Cortex of kidney (tissue), 1 donor: ENCODE measurements at places on chromosomes 12 and 14.

DNA sequence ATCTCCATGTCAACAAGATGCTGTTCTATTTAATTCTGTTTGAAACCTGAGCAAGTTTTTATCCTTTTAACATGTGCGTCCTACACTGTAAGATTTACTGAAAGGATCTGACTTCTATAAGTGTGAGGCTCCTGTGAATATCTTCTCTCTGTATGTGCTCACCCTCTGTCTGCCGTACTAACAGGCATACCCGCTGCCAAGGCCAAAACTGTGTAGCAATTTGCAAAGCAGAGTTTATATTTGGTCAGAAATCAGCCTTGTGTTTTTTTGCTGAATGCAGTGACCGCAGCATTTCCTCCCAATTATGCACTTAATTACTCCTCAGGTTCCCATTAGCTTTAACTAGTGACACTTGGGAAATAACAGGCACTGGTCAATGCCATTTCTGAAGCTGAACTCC, 12.3 kb downstream of the CHST11 start:
- DNase-seq = no peak

- no peak for DNase-seq
Measured at GRCh38 chr14:60653701-60654161, 4.5 kb upstream of the SIX1 start.

- DNase-seq = no peak
Measured at GRCh38 chr12:51834411-51834810, 14.1 kb downstream of the FIGNL2 start.

- DNase-seq = no peak
Measured at GRCh38 chr14:75579882-75580281, 1.5 kb downstream of the FLVCR2 start.

GRCh38 chr12:22657538-22657937, 32.6 kb downstream of the ETNK1 start:
- DNase-seq = no peak

DNA sequence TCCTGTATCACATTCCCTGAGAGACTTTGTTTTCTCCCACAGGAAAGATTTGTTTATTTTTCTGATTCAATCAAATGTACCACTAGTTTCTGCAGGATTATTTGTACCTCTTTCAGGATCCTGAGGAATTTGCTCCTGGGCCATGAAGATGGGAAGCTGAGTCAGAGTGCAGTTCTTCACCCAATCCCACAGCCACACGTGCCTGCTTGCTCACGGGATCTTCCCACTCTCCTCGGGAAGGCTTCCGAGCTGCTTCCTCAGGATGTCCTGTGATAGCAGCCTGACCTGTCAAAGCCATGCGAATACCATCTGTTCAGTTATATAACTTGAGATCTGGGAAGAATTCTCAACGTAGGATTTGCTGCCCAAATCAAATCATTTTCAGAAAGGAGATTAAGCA, 41.8 kb upstream of the HIF1A start:
- DNase-seq = no peak

GRCh38 chr14:26905229-26905628, 307.4 kb upstream of the NOVA1 start:
- no peak for DNase-seq

DNA sequence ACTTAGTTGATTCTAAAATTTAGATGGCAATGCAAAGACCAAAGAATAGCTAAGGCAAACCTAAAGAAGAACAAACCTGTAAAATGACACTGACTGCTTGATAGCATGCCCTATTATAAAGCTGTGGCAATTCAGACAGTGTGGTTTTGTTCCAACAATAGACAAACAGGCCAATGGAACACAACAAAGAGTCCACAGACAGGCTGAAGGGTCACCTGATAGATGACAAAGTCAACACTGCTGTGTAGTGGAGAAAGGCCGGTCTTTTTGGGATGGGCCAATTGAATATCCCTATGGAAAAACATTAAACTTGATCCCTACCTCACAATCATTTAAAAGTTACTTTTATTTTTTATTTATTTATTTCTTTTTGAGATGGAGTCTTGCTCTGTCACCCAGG, 33.8 kb upstream of the SLC25A3 start:
- DNase-seq = no peak

DNA sequence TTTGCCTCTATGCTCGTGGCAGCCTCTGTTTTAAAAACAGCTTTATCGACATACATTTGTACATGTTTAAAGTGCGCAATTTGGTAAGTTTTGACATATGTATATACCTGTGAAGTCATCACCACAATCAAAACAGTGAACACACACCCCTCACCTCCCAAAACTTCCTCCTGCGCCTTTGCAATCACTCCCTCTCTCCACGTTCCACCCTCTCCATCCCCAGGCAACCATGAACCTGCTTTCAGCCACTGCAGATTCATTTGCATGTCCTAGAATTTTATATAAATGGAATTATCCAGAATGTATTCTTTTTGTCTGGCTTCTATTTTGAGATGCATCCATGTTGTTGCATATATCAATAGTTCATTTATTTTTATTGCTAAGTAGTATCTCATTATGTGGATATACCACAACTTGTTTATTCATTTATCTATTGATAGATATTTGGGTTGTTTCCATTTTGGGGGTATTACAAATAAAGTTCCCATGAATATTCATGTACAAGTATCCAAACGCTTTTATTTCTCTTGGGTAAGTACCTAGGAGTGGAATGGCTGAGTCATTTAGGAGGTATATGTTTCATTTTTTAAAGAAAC, 15.5 kb upstream of the CHGA start:
- no peak for DNase-seq

DNA sequence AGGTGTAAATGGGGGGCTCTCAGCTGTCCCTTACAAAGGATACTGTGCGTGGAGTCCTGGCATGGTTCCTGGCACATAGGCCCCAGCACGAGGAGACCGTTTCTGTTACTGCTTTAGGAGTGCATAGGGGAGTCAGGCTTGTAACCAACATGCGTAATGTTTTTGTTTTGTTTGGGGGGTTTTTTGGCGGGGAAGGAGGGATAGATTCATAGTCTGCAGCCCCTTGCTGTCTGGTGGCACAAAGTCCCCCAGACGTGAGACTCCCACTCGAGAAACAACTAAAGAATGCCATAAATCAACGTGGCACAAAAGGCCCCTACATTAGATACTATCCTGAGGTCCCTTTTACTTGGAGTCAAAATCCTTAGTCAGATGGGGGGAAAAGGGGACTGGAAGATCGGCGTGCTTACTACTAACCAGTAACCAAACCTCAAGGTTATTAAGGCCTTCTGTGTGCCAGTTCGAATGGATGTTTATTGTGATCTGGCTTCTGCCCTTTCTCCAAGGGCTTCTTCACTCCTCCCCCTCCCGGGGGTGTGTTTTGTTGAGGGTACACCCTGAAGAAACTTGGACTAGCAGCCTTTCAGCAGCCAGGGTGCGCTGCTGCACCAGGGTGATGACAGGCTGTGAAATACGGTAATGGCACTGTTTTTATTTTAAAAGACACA, 874 bp downstream of the ISCU start:
- no peak for DNase-seq

- DNase-seq = no peak
Measured at GRCh38 chr12:76529226-76529918, 30.2 kb downstream of the OSBPL8 start.

DNA sequence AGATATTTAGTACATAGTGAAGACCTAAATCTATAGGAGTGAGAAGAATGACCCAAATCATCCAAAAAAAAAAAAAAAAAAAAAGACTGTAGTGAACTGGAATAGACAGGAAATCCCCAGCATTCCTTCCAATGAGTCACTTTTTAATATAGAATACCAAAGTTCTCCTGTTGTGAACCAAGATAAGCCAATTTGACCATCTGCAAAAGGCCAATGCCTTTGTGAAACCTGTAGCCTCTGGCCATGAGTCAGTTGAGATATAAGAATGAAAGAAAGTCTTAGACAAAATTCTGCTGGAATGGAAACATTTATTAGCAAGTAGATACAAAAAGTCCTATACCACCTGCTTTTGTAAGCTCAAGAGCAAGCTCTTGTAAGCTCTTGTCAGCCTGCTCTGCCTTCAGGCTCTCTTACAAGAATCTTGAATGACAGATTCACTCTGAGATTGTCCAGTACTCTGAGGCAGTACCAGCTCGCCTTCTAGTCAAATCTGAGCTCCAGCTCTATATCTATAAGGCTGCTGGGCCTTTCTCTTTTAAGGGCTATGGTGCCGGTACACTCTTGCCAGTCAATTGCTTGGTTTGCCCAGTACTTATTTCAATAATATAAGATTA, 243.0 kb upstream of the TMTC1 start:
- DNase-seq = no peak

GRCh38 chr12:49225576-49226166, 36.8 kb upstream of the TUBA1A start:
- no peak for DNase-seq

- DNase-seq = no peak
Measured at GRCh38 chr12:89706986-89707702, 1.5 kb downstream of the ATP2B1 start.
